ENCODE measurements at places on chromosomes 4 and X.

- no peak for DNase-seq
These were observed 31.7 kb downstream of the RBBP7 start for GRCh38 chrX:16838202-16839066.

DNA sequence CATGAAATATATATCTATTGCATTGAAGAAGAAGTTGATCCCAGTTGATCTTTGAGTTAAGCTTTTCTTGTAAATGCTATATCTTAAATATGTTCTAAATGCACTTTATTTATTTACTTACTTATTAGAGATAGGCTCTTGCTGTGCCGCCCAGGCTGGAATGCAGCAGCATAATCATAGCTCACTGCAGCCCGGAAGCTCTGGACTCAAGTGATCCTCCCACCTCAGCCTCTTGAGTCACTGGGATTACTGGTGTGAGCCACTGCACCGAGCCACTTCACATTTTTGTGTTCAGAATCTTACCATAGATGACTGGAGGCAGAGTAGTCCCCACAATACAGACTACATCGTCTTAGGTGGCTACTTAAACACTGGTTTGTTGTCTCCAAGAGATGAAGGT is 324.3 kb upstream of the SLIT2 start:
- DNase-seq = no peak

GRCh38 chr4:95985051-95985450 is 145.2 kb downstream of the PDHA2 start:
- DNase-seq = no peak

- DNase-seq = no peak
These were observed 117.7 kb upstream of the TMEM150C start for GRCh38 chr4:82679531-82679930.

DNA sequence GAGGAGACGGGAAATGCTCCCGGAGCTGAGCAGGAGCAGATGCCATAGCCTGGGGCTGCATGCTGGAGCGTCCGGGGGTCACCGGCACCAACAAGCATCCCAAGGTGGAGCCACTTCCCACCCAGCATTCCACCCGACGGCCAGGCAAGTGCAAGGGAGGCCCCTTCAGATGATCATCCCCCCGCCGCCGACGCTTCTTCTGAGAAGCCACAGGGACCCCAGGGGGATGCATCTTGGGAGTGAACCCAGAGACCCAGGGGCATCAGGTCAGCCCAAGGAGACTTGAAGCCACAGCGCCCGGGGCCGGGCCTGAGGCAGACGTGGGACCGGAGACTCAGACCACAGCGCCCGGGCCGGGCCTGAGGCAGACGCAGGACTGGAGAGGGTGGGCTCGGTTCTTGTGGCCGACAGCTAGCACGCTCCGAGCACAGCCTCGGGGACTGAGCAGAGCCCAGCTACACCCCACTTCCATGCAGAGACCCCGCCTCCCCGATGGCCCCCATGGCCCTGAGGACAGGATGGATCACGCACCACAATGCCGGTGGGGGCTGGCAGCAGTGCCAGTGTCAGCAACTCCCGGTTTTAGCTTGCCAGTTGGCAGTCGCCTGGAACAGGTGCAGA is 33.0 kb upstream of the CPLX1 start:
- DNase-seq = no peak

DNA sequence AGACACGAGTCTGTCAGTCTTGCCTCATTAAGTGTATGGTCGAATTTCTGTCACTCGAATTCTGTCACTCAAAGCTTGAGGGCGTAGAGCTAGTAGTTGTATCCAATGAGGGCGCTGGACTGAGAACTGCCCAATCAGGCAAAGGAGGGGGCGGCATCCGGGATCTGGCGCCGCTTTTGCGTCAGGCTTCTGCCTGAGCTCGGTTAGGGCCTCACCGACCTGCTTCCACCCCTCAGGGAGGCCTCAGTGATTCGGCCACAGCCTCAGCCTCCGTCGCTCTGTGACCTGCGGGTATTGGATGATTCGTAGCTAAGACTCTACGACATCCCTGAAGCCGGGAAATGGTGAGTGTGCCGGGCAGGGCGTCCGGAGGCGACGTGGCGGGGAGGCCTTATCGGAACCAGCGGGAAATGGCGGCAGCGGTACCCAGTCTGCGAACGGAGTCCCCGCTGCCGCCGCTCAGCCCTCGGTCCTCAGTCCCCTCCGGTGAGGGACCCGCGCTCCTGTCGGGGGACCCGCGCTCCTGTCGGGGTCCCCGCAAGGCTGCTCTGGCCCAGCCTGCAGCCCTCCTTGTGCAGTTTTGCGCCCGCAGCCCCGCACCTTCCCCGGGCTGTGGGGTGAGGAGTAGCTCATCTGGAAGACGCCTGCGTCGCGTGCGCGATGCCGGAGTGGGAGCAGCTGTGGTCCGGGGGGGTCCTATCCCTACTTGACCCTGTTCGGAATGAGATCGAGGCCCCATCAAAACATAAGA is 88.3 kb downstream of the ZNF718 start:
- DNase-seq = peak; percentile 36

DNA sequence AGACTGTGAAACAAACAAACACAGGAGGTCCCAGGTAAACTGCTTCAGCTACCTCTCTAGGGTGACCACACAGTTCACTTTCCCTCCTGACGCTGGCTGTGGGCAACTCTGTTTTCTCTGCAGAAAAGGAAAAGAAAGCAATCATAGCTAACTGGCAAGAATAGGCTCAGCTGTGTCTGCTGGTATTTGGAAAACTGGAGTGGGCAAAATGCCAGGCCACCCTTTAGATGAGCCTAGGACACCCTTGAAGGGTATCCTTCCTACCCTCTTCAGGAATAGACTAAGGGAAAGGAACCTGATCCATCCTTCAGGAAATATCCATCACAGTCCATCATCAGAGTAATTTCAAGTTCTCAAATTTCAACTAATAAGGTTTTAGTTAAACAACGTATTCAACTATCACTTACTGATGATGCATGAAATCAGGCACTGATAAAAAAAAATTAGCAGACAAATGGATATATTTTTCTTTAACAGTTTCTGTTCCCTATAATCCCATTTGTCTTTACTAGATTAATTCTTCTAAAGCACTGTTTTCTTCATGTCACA is 60.9 kb downstream of the CAMK2D start:
- DNase-seq = no peak

- no peak for DNase-seq
These were observed at the start of gene SMIM10 for GRCh38 chrX:134990801-134991481. TSS of gene SMIM10 (plus strand) at chrX:134990991. CDS start at chrX:134991096, 105 bp downstream.

GRCh38 chrX:15576019-15576418 is 24.7 kb downstream of the ACE2 start:
- no peak for DNase-seq

DNA sequence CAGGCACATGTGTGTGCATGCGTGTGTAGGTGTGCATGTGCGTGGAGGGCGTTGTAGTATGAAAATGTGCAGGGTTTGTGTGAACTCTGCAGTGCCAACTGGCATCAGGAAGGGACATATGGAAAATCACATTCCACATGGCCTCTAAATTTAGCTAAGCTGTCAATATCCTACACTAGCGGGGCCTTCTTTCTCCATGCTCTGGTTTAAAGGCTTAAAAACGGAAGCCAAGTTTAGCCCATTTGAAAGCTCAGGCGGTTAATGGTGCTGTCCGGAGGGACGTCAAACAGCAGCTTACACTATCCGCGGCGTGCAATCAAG is 144.1 kb upstream of the NOCT start:
- no peak for DNase-seq

DNA sequence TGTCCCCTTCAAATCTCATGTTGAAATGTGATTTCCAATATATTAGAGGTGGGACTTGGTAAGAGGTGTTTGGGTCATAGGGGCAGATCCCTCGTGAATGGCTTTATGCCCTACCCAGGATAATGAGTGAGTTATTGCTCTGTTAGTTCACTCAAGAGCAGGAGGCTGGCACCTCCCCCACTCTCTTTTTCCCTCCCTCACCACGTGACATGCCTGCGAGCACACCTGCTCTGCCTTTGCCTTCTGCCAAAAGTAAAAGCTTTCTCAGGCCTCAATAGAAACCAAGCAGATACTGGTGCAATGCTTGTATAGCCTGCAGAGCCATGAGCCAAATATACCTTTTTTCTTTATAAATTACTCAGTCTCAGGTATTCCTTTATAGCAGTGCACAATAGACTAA is 286.3 kb upstream of the UGT8 start:
- no peak for DNase-seq

DNA sequence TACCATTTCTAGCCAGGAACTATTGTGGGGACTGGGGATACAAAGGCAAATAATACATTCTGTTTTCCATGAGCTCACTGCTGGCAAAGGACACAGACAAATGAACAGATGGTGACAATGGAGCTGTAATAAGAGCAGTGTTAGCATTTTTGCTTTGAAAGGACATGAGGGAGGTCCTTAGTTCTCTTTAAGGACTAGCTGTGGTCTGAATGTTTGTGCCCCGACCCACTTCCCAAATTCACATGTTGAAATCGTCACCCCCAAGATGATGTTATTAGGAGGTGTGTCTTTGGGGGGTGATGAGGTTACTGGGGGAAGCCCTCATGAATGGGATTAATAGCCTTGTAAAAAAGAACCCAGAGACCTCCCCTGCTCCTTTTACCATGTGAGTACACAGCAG is 30.3 kb downstream of the CCNG2 start:
- no peak for DNase-seq

GRCh38 chr4:150234246-150234645 is 156.0 kb downstream of the DCLK2 start:
- no peak for DNase-seq

DNA sequence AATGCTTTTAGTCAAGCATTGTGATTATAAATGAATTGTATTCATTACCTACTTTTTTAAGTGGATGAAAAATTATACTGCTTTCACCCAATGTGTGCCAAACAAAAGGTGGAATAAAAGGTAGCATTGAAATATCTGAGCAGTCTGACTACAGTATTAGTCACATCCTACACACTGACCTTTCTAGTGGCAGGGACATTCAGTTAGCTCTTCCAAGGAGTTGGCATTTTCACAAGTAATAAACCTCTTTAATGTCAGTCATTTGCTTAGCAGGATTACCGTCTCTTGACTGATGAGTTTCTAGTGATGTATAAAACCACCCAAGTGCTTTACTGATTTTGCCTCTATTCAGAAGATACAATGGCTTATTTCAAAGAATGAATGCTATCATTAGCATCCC is 687.9 kb downstream of the ARAP2 start:
- DNase-seq = no peak

DNA sequence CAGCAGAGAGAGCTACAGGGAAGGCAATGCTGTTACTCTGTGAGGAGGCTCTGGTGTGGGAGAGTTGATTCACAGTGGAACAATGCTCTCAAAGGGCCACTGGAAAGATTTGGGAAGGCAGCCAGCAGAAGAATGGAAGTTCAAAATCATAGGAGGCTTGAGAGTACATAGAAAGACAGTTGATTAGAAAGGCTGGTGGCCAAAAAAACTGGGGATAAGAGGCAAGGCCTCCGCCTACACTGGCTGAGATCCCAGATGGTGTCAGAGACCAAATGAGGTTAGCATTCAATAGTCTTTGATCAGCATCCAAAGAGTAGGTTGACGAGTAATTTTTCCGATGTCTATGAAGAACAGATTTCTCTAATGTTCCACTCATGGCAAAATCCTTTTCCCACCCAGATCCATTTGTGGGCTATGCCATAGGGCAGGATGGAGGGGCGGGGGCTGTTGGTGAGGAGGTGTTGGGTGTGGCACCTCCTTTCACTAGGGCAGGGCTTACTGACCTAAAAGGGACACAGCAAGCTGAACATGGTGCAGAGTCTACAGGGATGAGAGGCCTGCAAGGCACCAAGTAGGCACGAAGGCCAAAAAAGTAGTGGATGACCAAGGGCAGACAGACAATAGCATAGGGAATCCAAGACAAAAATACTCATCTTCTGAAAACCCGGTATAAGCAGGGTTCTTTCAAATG is 15.1 kb downstream of the TEC start:
- DNase-seq = no peak

- no peak for DNase-seq
These were observed 31.9 kb downstream of the APLN start for GRCh38 chrX:129622757-129623301.

DNA sequence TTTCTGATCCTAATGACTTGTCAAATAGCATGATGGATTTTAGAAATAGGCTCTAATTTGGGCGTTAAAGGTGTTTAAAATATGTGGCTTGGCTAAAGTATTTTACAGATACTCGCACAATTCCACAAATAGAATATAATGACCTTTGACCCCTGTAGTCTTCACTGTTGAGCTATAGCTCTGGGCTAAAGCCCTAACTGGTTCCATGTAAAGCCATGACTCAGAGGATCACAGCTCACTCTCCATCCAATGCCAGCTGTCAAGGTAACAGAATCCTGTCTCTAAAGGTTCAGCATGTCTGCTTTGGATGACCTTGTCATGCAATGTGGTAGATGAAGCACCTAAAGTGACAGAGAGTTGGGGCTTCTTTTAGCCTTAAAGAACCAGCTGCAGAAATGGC is 42.5 kb downstream of the TLR10 start:
- no peak for DNase-seq

- peak; percentile 7 for DNase-seq
These were observed 288.5 kb upstream of the ZCCHC13 start for GRCh38 chrX:74015379-74016019.

- DNase-seq = no peak
These were observed 11.9 kb upstream of the TRIML1 start for GRCh38 chr4:188127214-188127874.

DNA sequence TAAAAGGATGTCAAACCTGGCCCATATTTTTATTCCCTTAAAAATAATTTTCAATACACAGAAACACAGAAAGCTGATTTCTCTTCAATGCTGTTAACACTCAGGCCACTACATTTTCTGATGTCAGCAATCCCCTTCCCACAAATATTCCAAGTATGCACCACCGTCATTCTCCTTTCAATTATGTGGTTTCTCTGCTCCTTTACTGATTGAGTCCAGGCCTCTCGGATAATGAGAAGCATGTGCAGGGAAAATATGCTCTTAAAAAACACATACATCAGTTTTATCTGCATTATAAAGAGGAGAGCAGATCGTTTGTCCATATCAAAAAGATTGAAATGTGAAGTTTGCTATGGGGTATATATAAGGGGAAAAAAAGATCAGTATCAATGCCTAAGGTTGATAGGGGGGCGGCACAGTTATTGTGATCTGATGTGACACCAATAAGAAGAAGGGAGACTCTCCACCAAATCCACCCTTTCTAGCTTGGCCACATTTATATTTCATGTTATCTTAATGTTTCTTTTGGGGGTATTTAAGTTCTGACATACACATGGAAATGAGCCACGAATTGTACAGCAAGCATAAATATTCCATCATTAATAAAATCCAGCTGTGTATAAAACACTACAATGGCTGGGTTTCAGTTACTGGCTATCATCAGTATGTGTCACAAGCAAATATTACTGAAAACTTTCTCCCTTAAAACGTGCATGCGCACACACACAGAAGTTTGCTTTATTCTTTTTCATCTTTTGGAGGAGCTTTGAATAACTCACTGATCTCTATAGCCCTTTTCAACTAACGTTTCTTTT is 6.4 kb downstream of the AMOT start:
- no peak for DNase-seq

Measured in hippocampal formation (tissue), 2 donors.